ENCODE measurements at places on chromosomes 3 and 15. TPM values are rescaled to one million over a fixed set of nuclear protein-coding genes. Genes with fewer than 3 reads are reported as not detected.

DNA sequence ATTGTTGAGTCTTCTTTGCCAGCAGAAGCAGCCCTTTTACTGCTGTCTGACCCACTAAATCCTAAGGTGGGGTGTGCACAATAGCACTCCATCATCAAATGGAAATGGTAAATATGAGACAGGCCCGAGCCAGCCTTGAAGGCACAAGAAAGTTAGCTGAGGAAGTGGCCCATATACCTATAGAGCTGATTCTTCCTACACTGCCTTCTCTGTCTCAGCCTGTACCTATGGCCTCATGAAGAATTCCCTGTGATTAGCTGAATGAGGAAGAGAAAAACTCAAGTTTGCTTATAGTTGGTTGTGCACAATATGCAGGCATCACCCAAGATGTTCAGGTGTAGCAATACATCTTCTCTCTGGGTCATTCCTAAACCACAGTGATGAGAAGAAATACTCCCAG is 31.7 kb upstream of the XCR1 start:
- H3K27me3 ChIP-seq = peaks cover 66% of the 10 kb centered on the region
- no peak overlapping the region for H3K27ac ChIP-seq
- no peak overlapping the region for H3K4me3 ChIP-seq
- DNase-seq = no peak

- no peak overlapping the region for H3K27ac ChIP-seq
- H3K36me3 ChIP-seq = peaks cover 3% of the 10 kb centered on the region
Observed at GRCh38 chr3:190534986-190535385, 21.1 kb downstream of the IL1RAP start.

GRCh38 chr3:73832426-73832825 is 207.7 kb upstream of the PDZRN3 start:
- no peak overlapping the region for H3K27ac ChIP-seq
- no peaks in the 10 kb centered on the region for H3K4me1 ChIP-seq
- H3K36me3 ChIP-seq = no peaks in the 10 kb centered on the region
- no peaks in the 10 kb centered on the region for H3K27me3 ChIP-seq
- DNase-seq = no peak

FSIP1 gene
- total RNA-seq = 0.25 TPM

- H3K36me3 ChIP-seq = peaks cover 21% of the 10 kb centered on the region
- H3K27ac ChIP-seq = peak overlapping the region; percentile 72
- H3K4me1 ChIP-seq = peaks cover 49% of the 10 kb centered on the region
Observed at GRCh38 chr3:16522834-16523233, 9.3 kb upstream of the RFTN1 start.

MAGEF1 gene
- total RNA-seq = 14.3 TPM

Data from activated CD4-positive, alpha-beta T cell treated with anti-CD3 and anti-CD28 coated beads for 36 hours (primary cell).